ENCODE measurements at places on chromosomes 6 and 20. TPM values are rescaled to one million over a fixed set of nuclear protein-coding genes. Genes with fewer than 3 reads are reported as not detected.

Gene CYP24A1
- 0.96 TPM for total RNA-seq

Gene TMEM170B
- 1.7 TPM for total RNA-seq

Gene GJA1
- 574 TPM for total RNA-seq

Gene UST
- 26.8 TPM for total RNA-seq

Gene PACRG
- total RNA-seq = under 0.01 TPM

Gene SAMD3
- 28.8 TPM for total RNA-seq

Gene MROH8
- total RNA-seq = 0.38 TPM

Gene PRKN
- 0.58 TPM for total RNA-seq

Gene MACROD2
- total RNA-seq = under 0.01 TPM

Gene ECT2L
- total RNA-seq = not detected

Gene TRIM15
- not detected for total RNA-seq

Gene THBD
- total RNA-seq = 18.0 TPM

Gene HLA-DMB
- 1.4 TPM for total RNA-seq

Gene CCR6
- not detected for total RNA-seq

Gene PRR18
- not detected for total RNA-seq

Gene EPHA7
- total RNA-seq = 1.3 TPM

Gene PAK5
- total RNA-seq = not detected

Gene PMEPA1
- total RNA-seq = 1.5 TPM

Gene SLC12A5
- total RNA-seq = not detected

Gene FLRT3
- 0.58 TPM for total RNA-seq

Gene CGA
- 0.28 TPM for total RNA-seq

Gene OR12D3
- total RNA-seq = not detected

Gene POPDC3
- 5.8 TPM for total RNA-seq

Gene ZSCAN23
- total RNA-seq = 3.9 TPM

Gene DEK
- 181 TPM for total RNA-seq

Gene MAP7
- total RNA-seq = 1.4 TPM

Gene ARMH2
- total RNA-seq = not detected

Gene SNAP25
- 0.77 TPM for total RNA-seq

Gene KCNK16
- not detected for total RNA-seq

Gene RNF217
- total RNA-seq = 21.1 TPM

Gene DZANK1
- total RNA-seq = 0.56 TPM

Gene PLA2G7
- under 0.01 TPM for total RNA-seq

Gene TPX2
- total RNA-seq = 86.1 TPM

Gene NOTCH4
- 1.5 TPM for total RNA-seq

Gene VSTM2L
- total RNA-seq = 3.7 TPM

Gene ELOVL4
- 6.2 TPM for total RNA-seq

Gene NKAPL
- total RNA-seq = 2.1 TPM

Gene IPCEF1
- total RNA-seq = not detected

Gene ZBTB9
- total RNA-seq = 7.1 TPM

Gene DSP
- total RNA-seq = 27.3 TPM

Gene BTN2A1
- total RNA-seq = 10.2 TPM

Gene NRSN1
- not detected for total RNA-seq

Gene POM121L2
- not detected for total RNA-seq

Gene PDYN
- not detected for total RNA-seq

Gene ZFP57
- not detected for total RNA-seq

Gene NKX2-4
- total RNA-seq = not detected

Gene PSMG4
- 23.4 TPM for total RNA-seq

Gene SLPI
- total RNA-seq = not detected

Gene TMEM63B
- 25.4 TPM for total RNA-seq

Gene CCN6
- not detected for total RNA-seq

Gene BANF2
- not detected for total RNA-seq

Gene CPXM1
- 0.28 TPM for total RNA-seq

Gene TRAPPC3L
- total RNA-seq = under 0.01 TPM

Gene CCM2L
- total RNA-seq = not detected
